ENCODE measurements at places on chromosomes 2 and 18.

DNA sequence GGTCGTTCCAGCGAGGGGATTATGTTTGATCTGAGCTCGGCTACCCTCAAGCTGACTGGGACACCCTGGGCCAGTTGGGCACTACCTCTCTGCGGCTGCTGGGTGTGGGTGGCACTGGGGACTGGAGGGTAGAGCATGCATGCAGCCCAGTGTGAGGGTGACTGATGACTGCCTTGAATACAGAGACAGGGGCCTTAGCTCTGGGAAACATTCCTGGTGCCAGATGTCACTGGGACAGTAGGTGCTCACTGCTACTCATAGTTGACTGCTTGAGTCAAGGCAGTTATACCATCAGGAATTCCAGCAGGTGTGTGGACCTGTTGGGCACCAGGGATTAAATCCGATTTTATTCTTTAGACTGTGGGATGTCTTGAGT lies 33.6 kb upstream of the ATP6V1B1 start:
- no peak for DNase-seq

DNA sequence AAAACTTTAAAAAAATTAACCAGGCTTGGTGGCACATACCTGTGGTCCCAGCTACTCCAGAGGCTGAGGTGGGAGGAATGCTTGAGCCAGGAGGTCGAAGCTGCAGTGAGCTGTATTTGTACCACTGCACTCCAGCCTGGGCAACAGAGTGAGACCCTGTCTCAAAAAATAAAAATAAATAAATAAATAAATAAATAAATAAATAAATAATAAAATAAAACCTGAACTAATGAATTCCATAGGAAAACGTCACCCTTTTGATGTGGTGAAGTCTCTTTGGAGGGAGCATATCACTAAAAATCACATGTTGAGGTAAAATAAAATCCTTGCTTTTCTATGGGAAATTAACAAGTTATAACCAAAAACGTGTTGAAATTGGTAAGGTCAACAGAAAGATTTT lies 29.6 kb upstream of the ITGAV start:
- DNase-seq: no peak

GRCh38 chr18:58858591-58859468 lies 5.8 kb upstream of the ZNF532 start:
- no peak for DNase-seq

DNA sequence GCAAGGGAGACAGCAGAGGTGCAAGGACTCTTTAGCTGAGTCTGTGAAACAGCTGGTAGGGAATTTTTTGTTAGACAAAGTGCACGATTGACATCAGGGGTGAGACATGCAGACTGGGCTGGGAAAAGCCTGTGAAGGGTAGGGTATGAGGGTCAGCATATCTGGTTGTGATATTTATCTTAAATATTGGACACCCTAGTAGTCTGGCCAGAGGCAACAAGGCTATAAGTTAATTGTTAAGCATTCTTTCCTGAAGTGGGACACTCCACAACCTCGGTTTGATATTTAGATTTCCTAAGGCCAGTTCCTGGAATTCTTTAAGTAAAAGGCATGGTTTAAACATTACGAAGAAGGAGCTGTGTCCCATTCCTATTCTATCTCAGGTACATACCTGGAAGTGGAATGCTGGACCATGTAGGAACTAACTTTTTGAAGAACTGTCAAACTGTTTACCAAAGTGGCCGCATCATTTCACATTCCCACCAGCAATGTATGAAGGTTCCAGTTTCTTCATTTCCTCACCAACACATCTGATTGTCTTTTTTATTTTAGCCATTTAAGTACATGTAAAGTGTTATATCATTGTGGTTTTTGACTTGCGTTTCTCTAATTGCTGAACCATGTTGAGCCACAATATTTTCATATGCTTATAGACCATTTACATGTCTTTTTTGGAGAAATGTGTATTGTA lies 22.5 kb downstream of the EHBP1 start:
- DNase-seq: no peak

GRCh38 chr18:46246101-46246500 lies 141.9 kb downstream of the HAUS1 start:
- DNase-seq: no peak

DNA sequence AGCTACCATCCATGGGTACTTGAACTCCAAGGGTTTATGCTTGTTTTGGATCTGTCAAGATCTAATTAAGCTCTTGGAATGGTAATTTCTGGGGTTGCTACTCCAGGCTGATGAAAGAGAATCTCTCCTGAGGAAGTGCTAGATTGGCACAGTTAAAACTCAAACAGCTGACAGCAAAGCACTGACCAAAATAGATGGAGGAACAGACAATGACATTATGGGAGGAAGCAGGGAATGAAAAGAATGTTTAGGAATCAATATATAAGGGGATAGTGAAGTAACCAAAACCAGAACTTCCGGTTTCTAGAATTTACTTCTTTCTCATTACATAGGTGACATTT lies 6.3 kb downstream of the THUMPD2 start:
- DNase-seq: no peak

GRCh38 chr2:215452725-215453124 lies 16.9 kb upstream of the FN1 start:
- no peak for DNase-seq

GRCh38 chr2:79554899-79555298 lies 42.0 kb downstream of the CTNNA2 start:
- DNase-seq: no peak

GRCh38 chr2:37020887-37021796 lies 54.8 kb upstream of the STRN start:
- DNase-seq: no peak

GRCh38 chr2:23556929-23557328 lies 171.9 kb downstream of the KLHL29 start:
- no peak for DNase-seq

GRCh38 chr2:37775908-37776250 lies 104.4 kb upstream of the CDC42EP3 start:
- no peak for DNase-seq

DNA sequence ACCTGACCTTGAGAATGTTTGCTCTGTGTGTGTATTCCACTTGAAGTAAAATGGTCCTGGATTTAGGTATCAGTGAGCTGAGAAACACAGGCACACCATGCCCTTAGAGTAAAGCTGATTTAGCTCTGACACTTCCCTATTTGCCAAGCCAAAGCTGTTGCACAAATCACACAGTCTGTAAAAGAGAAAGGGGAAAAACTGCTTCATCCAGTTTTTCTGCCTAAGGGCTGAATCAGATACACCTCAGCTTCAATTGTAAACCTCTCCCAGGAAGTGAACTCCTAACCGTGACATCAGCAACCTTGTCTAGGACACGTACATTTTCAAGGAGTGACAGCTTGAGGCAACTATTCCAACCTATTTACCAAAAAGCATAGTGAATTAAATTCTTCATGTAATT lies 150.4 kb downstream of the NR4A2 start:
- no peak for DNase-seq

- no peak for DNase-seq
These were observed 63.8 kb upstream of the ZC3H15 start for GRCh38 chr2:186422226-186422625.

DNA sequence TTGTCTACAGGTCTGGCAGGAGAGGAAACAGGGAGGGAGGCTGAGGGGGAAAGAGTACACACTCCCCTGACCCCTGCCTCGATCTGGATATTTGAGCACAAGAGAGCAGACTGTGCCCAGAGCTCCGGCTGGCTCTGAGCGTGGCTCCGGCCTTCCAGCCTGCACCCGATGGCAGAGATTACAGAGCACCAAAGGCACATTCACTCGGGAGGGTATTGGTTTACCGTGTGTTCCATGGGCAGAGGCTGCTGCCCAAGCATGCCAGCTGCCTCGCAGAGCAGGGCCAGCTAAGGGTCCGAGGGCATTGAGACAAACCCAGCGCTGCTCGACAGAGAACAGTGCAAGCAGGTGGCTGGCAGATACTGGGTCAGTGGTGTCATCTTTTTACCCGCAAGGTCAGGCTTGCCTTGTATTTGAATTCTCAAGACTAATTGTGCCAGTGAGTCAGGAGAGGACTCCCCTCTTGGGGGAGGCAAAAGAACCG lies 132.2 kb downstream of the TNS1 start:
- DNase-seq: no peak

- DNase-seq: no peak
These were observed 64.2 kb downstream of the MTCL1 start for GRCh38 chr18:8769509-8770095.

DNA sequence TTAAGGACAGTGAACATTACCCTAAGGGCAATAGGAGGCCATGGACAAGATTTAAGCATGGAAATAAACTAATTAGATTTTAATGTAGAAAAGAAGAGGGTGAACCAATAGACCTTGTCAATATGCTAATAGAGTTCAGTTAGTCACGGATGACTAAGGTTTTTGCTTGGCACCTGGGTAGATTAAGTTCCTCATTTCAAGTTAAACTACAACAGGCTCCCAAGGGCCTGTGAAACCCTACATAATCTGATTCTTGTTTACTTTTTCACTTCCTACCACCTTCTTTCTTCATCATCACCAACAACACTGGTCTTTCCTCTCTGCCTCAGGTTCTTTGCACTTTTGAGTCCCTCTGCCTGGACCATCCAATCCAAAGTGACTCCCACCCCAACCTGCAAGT lies 14.8 kb downstream of the SP110 start:
- no peak for DNase-seq

DNA sequence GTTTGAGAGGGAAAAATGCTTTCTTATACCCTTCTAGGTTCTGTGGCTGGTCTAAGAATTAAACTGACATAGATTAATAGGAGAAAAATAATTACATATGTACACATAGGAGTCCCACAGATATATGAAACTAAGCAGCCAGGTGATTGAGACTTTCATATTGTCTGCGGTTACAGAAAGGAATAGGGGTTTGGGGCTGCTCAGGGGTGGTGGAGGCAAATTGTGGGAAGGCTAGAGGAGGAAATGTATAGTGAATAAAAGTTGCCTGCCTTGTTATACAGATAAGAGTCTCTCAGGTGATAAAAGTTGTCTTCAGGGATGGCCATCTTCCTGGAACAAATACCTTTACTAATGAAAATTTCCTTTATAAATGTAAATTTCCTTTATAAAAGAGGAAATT lies 28.6 kb downstream of the MDH1 start:
- peak; percentile 80 for DNase-seq

DNA sequence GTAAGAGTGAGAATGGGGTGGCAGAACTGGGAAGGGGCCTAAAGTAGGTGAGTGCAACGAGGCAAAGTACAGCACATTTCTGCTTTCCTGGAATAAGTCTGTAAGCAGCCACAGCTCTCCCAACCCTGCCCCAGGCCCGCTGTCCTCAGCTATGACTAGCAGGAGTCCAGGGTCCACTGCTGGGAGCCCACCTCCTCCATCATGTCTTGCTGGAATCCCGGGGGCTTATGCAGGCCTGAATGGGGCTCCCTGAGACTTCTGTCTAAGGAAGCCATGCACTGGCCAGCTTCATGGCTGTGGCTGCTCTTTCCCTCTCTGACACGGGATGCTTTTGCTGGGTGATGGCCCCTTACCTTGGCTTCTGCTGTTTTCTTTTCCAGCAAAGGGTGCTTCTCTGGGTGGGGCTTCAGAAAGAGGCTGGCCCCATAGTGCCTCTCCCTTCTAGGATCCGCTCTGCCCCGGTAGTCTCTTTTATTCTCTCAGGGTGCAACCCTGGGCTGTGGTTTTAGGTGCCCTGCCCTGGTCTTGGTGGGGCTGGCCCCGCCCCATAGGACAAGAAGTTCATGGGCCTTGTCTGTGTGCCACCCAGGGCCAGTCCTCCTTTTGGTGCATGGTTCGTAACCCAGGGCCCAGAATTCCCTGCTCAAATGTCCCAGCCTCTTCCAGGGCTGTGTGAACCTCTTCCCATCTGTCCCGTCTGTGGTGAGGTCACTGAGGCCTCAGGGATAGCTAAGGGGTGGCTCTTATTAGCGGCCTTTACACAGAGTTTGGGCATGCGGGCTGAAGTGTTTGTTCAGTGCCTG lies 33.8 kb upstream of the POLE4 start:
- no peak for DNase-seq

GRCh38 chr2:143463719-143464118 lies 334.5 kb downstream of the ARHGAP15 start:
- peak; percentile 21 for DNase-seq

DNA sequence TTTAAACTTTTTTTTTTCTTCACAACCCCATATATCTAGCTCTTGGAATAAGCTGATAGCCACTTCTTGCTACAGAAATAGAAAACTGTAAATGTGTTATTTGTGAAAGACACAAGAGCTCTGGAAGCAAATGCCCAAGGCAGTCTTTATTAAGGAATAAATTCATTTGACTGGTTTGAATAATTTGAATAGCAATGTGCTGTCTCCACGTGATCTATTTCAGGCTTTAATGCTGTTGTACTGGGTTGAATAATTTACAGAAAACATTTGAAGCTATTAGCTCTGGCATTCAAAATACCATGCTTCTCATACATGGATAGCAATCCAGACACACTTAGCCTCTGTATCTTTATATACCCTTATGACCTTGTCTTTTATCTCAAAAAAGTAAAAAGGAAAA lies 366.7 kb upstream of the KCNJ3 start:
- no peak for DNase-seq

GRCh38 chr18:40577239-40577980 lies 1377.6 kb upstream of the PIK3C3 start:
- no peak for DNase-seq

- DNase-seq: no peak
These were observed 5.7 kb upstream of the CHN1 start for GRCh38 chr2:175010848-175011254.

DNA sequence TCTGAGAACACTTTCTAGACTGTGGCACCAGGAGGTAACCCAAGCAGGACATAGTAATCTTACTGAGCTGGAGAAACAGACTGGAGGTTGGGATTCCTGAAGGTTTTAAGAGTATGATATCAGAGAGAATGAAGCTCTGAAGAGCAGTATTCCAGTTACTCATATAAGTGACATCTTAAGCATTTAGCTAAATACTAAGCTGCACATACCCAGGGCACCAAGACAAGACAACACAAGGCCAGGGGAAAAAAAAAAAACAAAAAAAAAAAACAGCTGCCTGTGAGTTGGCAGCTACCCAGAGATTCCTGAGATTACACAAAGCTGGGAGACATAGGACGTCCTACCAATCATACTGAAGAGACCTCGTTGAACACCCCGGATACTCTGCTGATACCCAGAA lies 175.8 kb downstream of the SRBD1 start:
- DNase-seq: no peak

DNA sequence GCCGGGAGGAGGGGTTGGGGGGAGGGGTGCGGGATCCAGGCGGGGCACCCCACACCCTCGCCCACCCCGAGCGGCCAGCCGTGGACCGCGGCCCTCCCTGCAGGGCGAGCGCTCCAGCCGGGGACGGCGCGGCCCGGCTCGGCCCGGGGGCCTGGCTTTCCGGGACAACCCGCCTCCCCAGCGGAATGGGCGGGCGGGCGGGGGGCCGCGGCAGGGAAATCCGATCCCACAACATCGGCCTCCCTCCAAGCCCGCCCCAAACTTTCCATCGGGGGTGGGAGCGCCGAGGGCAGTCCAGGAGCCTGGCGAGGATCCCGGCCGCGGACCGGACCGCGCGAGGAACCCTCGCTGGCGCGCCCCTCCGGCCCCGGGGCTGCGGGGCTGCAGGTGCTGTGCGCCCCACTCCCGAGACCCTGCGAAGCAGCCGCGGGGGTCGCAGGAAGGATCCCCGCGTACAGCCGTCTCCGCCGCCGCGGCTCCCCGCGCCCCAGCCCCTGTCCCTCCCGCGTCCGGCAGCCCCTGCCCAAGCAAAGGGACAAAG lies 529 bp downstream of the SEMA4C start:
- DNase-seq: no peak

GRCh38 chr2:144480285-144480684 lies 39.6 kb downstream of the ZEB2 start:
- DNase-seq: no peak
